Fibroblast of the conjunctiva (primary cell): ENCODE measurements at places on chromosomes 7 and 10.
A peak's percentile ranks its signal among the peaks of the same experiment; 100 is the strongest.

GRCh38 chr7:75756206-75756990 is 15.6 kb downstream of the CCL26 start:
- DNase-seq: no peak

DNA sequence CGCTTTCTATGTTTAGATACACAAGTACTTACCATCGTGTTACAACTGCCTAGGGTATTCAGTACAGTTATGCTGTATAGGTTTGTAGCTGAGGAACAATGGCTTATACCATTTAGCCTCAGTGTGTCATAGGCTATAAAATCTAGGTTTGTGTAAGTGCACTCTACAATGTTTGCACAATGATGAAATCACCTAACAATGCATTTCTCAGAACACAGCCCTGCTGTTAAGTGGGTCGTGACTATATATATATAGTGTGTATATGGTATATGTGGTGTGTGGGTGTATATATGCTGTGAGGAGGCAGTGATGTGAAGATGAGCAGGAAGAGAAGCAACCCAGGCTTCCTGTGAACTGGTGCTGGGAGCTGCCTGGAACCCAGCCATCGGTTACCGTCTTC is 65.6 kb upstream of the MKI67 start:
- DNase-seq: no peak

DNA sequence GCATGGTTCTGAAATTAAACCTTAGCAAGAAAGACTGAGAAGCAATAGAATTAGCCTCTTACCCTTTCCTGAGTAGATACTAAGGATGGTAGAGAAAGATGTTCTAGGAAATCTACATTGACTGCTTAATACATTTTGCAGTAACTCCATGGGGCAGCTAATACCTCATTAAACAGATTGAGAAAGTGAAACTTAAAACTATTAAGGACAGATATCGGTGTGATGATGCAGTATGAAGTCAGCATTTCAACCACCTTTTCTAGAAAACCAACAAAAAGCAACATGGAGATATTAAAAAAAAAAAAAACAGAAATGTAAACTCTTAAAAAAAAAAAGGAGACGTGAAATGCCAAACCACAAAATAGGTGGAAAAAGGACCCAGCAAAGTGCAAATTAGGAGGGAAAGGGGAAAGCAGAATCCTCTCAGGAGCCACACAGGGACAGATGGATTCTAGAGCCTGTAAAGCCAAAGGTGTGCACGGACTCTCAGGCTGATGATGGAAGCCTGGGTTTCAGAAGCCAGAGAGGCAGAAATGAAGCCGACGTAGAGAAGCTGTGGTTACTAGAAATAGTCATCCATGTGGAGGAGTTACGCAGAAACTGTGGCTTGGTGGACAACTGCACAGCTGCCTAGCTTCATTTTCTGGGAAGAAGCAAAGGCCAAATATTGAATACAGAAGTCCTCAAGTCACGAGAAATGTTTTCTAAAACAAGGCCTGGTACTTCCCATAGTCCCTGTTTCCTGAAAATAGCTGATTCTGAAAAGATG is 38.1 kb upstream of the GPR141 start:
- DNase-seq: no peak

- DNase-seq: no peak
These were observed 240.0 kb upstream of the RHOBTB1 start for GRCh38 chr10:61183967-61184366.

GRCh38 chr7:97973206-97973658 is 16.8 kb downstream of the OCM2 start:
- no peak for DNase-seq

DNA sequence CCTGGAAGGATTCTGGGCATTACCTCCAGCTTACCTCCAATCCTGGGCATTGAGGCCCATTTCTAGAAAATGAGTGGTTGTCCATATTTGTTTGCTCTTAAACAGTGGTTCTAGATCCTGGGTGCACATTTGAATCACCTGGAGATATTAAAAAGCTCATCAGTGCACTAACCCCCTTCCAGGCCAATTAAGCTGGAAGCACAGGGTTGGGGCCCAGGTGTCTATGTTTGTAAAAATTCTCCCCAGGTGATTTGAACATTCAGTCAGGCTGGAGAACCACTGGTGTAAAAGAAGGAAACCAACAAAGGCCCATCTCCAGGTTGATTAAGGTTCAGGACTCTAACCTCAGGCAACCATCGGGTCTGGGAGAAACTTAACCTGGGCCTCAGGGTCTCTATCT is 102.6 kb upstream of the NANOS1 start:
- DNase-seq: no peak

DNA sequence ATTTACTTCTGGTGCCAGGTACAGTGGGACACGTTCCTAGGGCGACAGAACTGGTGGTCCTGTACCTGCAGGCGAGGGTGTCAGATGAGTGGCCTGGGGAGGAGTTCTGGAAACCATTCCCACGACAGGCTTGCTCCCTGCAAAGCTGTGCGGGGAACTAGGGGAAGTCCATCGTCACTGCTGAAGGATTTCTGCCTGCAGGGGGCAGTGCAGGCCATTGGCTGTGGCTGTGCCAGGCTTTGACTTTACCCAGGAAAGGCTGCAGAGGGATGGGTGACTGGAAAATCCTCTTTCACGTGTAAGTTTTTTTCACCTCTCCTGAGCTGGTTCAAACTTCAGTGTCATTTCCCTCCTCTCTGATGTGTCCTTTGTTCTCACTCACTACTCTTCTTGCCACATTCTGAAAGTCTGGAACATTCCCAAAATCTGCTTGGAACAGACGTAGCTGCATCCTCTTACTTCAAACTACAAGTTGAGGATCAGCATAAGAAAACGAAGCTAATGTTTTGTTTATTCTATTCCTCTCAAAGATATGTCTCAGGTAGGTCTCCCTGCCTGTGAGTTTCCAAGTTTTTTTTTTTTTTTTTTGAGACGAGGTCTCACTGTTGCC is 126.5 kb downstream of the SH2D4B start:
- peak; percentile 21 for DNase-seq

DNA sequence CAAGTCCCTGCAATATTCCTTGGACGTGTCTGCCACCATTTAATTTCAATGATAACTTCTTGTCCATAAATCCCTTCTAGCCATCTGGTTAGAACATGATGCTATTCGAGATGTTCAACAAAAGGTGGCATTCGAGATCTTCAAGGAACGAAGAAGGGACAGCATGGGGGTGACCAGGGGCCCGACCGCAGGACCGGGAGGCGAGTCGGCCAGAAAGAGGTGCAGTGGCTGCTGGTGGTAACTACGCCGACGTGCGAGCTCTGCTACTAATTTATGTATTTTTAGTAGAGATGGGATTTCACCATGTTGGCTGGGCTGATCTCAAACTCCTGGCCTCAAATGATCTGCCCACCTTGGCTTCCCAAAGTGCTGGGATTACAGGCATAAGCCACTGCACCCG is 4.7 kb downstream of the OPTN start:
- no peak for DNase-seq

GRCh38 chr10:130220251-130221185 is 84.3 kb downstream of the GLRX3 start:
- no peak for DNase-seq

GRCh38 chr10:24382596-24382978 is 173.6 kb downstream of the KIAA1217 start:
- DNase-seq: no peak

DNA sequence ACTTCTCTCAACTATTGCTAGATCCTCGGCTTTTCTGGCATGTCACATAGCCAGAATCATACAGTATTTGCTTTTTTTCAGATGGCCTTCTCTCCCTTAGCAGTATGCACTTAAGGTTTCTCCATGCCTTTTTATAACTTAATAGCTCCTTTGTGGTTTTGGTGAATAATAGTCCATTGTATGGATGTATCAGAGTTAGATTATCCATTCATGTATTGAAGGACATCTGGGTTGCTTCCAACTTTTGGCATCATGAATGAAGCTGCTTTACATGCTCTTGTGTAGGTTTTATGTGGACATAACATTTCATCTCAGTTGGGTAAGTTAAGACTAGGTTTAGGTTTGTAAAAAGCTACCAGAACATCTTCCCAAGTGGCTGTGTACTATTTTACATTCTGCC is 4.6 kb downstream of the ATP5F1C start:
- DNase-seq: no peak

- no peak for DNase-seq
These were observed 74.2 kb downstream of the VOPP1 start for GRCh38 chr7:55498142-55498541.

DNA sequence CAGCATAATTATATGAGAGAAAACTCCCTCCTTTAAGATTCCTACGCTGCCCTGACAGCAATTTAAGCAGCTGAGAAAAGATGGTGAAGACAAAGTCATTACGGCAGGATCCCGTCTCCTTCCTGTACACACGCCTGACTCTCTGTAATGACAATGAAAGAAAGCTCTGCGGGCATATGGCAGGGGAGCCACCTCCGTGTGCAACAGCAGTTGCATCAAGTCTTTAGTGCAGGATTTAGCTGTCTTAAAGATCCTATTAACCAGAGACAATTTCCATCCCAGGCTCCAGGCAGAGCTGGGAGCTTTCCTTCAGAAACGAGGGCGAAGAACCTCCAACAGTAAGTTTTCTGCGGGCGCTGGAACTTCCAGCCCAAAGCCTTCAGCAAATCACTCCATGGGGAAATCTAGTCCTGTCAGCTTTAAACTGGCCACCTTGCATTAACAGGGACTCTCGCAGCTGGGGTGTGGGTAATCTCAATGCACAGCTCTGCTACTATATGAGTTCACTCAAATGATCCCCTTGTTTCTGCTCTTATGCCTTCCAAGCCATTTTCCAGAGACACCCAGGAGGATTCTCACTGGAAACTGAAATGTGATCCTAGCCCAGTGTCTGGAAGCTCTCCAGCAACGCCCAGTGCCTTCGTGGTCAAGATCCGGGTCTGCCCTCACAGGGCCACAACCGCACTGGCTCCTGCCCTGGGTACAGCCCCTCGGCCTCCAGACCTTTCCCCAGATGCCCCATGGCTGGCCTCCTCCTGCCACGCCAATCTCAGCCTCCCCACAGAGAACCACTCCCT is 74.9 kb downstream of the CTBP2 start:
- DNase-seq: no peak

GRCh38 chr10:99341860-99342490 is 12.8 kb downstream of the CNNM1 start:
- DNase-seq: no peak

GRCh38 chr10:59873896-59874295 is 32.5 kb downstream of the CCDC6 start:
- no peak for DNase-seq

DNA sequence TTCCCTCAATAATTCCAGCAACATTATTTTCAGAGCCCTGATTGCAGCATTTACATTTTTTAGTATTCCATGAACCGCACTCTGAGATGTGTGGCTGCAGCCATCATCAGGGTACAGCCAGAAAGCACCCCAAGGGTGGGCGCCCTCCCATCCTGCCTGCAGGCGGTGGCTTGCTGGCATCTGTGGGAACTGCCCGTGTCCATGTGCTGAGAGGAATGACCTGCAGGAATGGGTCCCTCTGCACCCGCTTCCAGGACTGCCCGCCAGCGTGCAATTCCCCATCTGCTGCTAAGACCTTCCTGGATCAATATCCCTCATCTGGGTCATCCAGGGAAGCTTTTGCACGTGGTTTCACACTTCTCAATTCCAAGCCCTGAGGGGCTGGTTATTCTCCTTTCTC is 32.8 kb upstream of the NUB1 start:
- no peak for DNase-seq

DNA sequence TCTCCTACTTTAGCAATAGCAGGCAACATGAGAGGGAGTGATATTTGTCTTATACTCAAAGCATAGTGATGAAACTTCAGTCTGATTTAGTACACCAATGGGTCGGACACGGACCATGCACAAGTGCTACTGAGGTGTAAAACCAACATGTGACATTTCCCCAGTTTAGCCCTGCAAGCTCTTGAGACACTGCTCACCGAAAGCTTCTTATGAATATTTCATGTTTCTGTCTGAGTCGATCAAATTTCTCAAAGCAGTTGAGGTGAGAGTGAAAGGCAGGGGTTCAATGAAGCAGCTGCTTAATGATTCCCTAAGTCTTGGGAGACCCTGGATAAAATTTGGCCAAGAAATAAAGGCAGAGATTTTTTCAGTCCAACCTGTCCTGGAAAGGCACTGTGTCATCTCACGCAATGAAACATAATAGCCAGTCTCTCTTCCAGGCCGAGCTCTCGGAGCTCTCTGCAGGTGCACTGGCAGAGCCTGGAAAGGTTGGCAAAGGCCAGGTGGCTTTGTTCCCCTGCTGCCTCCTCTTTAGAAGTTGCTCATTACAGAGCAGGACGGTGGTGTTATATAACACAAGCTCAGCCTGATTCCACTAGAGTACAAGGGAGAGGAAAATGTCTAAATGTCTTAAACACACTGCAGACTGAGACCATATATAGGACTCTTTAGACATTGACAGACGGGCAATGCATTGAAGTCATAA is 33.9 kb upstream of the XPNPEP1 start:
- no peak for DNase-seq

DNA sequence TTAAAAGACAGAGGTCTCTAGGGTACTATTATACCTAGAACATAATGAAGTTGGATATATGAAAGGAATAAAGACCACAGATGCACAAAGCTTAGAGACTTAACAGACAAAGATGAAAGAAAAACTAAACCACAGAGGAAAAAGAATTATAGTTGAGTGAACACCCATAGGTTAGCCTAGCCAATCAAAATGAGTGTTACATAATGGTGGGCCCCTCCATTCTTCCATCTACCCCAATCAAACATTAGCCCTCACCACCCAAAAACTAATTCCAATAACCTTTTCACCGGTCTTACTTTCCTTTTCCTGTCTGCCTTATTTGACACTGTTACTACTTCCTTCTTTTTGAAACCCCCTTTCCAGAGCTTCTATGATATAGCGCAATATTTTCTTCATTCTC is 130.1 kb downstream of the ELMO1 start:
- no peak for DNase-seq

DNA sequence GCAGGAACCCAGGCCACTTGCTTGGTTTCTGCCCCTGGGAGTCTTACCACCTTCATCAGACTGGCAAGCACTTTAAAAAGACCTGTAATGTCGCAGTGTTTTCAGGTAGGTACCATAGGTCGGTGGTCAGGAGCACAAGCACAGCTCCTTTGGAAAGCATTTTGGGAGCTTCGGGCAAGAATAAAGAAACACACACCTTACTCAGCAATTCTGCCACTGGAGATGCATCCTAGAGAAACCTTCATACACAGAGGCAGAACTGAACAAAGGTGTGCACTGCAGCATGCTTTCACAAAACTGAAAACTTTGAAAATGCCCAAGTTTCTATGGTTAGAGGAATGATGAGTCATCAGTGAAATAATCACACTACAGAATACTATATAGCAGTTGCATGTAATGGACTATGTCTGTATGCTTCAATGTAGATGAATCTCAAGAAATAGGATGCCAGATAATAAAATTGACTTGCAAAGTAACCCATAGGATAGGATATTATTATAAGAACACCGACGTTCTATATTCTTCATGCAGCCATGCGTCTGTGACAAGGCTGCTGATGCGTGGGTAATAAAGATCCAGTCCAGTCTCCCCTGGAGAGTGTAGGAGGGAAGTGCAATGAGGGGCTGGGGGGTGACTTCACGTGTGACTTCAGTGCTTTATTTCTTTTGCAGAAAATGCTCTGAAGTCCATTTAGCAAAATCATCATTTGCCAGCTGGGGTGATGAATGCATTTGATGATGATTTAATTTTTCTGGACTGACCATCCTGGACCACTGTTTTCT is 309.5 kb downstream of the WDR37 start:
- no peak for DNase-seq

- no peak for DNase-seq
These were observed 148.3 kb downstream of the ARID5B start for GRCh38 chr10:62049624-62050345.
